ENCODE measurements at places on chromosomes 1 and 21. TPM values are rescaled to one million over a fixed set of nuclear protein-coding genes. Genes with fewer than 3 reads are reported as not detected.

- no peaks in the 10 kb centered on the region for H3K36me3 ChIP-seq
- H3K27me3 ChIP-seq, result no peaks in the 10 kb centered on the region
- H3K27ac ChIP-seq, result no peak overlapping the region
- no peak for DNase-seq
Measured at GRCh38 chr1:154663471-154664060, 55.6 kb upstream of the ADAR start.

- peak overlapping the region; percentile 48 for H3K27ac ChIP-seq
- peaks cover 31% of the 10 kb centered on the region for H3K4me1 ChIP-seq
- peaks cover 38% of the 10 kb centered on the region for H3K36me3 ChIP-seq
- no peaks in the 10 kb centered on the region for H3K27me3 ChIP-seq
Measured at GRCh38 chr1:150627826-150628410, 1.5 kb downstream of the ENSA start.

DNA sequence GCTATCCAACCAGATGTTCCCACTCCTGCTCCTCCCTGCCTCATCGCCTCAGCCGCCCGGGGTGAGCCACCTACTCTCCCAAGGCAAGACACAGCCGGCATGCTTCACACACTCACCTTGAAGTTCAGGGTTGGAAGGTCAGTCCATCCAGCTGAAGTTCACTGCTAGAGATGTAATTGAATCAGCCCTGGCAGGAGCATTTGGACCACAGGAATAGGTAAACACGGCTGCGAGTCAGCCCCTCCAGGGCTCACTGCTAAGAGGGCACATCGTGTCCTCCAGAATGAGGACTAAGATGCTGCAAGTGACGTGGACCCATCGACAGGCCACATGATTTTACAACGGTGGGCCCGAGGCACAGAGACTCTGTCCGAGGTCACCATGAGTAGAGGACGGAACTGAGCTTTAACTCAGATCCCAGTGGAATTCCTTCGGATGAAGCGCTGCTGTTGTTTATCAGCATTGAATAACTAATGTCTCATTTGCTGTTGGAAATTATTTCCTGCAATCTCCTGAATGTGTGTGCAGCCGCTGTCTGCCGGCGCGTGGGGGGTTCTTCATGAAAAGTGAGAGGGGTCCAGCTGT lies 41.9 kb downstream of the RSPH1 start:
- no peak for DNase-seq
- H3K4me3 ChIP-seq, result no peak overlapping the region
- H3K36me3 ChIP-seq, result no peaks in the 10 kb centered on the region
- no peak overlapping the region for H3K27ac ChIP-seq

DNA sequence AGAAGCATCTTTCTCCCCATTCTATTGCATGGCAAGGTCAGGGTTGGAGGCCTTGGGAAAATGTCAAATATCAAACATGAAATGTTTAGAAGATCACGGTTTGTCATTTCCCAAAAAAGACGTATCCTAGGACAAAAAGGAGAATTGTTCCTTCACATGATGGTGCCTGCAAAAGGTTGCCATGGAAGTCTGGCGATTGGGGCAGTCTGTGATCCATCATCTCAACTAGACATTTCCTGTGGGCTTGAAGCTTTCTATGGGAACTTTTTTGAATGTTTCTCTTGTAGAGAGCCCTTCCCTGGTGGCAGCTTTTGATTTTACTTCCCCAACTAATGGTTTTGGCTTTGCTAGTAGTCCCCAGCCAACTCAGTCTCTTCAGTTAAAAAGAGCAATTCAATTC lies 106.3 kb downstream of the TGFB2 start:
- no peaks in the 10 kb centered on the region for H3K27me3 ChIP-seq
- no peak for DNase-seq
- no peak overlapping the region for H3K4me3 ChIP-seq
- H3K27ac ChIP-seq, result no peak overlapping the region

Gene CYP2J2
- 1.5 TPM for total RNA-seq

GRCh38 chr1:18647681-18648214 lies 17.1 kb downstream of the PAX7 start:
- H3K36me3 ChIP-seq, result no peaks in the 10 kb centered on the region
- peaks cover 86% of the 10 kb centered on the region for H3K4me1 ChIP-seq
- H3K27me3 ChIP-seq, result peaks cover 94% of the 10 kb centered on the region
- H3K4me3 ChIP-seq, result no peak overlapping the region
- H3K27ac ChIP-seq, result no peak overlapping the region
- no peak for DNase-seq

DNA sequence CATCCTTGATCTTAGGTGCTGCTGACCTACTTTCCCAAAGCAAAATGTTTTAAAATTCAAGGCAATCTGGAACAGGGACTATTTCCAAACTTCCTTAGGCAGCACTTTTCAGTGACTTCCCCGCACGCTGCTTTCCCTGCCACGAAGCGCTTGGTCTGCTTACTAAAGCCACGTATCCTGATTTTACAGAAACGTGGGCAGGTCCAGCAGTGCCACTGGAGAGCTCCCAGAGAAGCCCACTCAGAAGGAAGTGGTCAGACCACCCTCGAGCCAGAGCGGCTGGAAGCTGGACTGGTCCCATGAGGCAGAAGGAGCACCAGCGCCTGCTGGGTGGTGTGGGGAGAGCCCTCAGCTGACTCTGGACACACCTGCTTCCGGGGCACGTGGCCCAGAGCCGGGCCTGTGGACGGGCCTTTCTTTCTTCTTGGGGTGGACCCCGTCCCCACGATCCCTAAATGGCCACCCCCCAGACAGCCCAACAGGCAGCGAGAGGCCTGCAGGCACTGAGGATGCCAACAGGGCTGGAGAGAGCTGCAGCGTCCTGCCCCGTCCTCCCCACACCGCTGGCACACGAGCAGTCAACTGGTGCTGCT lies 23.2 kb downstream of the PTTG1IP start:
- no peaks in the 10 kb centered on the region for H3K27me3 ChIP-seq
- H3K4me3 ChIP-seq, result no peak overlapping the region
- H3K36me3 ChIP-seq, result peaks cover 34% of the 10 kb centered on the region
- DNase-seq, result no peak
- H3K27ac ChIP-seq, result no peak overlapping the region

DNA sequence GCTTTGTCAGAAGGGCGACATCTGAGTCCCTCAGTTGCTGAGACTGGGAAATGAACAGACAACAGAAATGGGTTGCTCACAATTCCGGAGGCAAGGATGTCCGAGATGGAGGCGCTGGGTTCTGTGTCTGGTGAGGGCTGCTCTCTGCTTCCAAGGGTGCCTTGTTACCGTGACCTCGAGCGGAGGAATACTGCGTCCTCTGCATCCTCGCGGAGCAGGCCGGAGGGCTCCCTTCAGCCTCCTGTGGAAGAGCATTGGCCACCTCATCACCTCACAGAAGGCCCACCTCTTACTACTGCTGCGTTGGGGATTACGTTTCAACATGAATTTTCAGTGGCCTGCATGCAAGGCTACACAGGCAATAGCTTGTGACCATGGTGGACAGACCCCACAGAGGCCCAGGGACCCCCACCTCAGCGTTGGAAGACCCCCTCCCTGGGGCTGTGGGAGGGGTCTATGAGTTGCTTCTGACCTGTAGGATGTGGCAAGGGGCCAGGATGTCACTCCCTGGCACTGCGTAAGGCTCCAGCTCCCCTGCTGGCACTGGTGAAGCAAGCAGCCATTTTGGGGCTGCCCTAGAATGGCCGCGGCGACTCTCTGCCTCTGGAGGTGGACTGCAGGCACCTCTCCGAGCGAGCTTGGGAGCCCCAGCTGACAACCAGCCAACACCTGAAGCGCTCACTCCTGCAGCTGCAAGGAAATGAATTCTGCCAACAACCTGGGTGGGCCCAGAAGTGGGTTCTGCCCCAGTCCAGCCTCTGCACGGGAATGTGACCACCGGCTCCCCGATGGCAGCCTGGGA lies 36.3 kb upstream of the COL6A1 start:
- H3K36me3 ChIP-seq, result no peaks in the 10 kb centered on the region
- DNase-seq, result no peak
- H3K27me3 ChIP-seq, result no peaks in the 10 kb centered on the region
- no peak overlapping the region for H3K4me3 ChIP-seq
- no peaks in the 10 kb centered on the region for H3K4me1 ChIP-seq

- no peak for DNase-seq
- peak overlapping the region; percentile 83 for H3K4me3 ChIP-seq
- H3K27me3 ChIP-seq, result peaks cover 78% of the 10 kb centered on the region
- H3K4me1 ChIP-seq, result peaks cover 28% of the 10 kb centered on the region
- no peaks in the 10 kb centered on the region for H3K36me3 ChIP-seq
Measured at GRCh38 chr1:155081472-155082300, 3.0 kb downstream of the EFNA3 start.

DNA sequence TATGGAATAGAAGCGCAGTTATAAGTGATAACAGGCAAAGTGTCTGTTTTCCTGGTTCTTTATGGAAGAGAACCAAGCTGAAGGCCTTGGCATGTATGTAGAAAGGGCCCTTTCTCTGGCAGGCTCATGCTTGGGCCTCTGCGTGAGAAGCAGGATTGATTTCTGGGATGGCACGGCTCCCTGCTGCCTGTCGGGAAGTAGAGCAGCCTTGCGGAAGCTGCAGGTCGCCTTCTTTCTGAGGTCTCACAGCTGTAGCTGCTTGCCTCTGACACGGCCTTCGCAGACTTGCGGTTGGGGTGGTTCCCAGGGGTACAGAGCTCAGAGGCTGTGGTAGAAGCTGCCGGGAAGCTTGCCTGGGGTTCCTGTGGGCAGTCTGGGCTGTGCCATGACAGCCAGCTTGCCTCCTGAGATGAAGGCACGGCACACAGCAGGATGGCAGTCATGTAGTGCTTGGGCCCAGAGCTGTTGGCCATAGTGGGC lies 39.4 kb downstream of the TRAPPC10 start:
- H3K36me3 ChIP-seq, result 0 out of 2 replicates have a peak, but pooled peaks cover 9% of the 10 kb centered on the region
- no peak for DNase-seq
- no peak overlapping the region for H3K4me3 ChIP-seq
- H3K4me1 ChIP-seq, result no peaks in the 10 kb centered on the region
